T-helper 17 cell (primary cell): ENCODE measurements at places on chromosomes 3 and 15.

- no peak for DNase-seq
Measured at GRCh38 chr3:127172781-127173515, 20.0 kb upstream of the PRR23E start.

DNA sequence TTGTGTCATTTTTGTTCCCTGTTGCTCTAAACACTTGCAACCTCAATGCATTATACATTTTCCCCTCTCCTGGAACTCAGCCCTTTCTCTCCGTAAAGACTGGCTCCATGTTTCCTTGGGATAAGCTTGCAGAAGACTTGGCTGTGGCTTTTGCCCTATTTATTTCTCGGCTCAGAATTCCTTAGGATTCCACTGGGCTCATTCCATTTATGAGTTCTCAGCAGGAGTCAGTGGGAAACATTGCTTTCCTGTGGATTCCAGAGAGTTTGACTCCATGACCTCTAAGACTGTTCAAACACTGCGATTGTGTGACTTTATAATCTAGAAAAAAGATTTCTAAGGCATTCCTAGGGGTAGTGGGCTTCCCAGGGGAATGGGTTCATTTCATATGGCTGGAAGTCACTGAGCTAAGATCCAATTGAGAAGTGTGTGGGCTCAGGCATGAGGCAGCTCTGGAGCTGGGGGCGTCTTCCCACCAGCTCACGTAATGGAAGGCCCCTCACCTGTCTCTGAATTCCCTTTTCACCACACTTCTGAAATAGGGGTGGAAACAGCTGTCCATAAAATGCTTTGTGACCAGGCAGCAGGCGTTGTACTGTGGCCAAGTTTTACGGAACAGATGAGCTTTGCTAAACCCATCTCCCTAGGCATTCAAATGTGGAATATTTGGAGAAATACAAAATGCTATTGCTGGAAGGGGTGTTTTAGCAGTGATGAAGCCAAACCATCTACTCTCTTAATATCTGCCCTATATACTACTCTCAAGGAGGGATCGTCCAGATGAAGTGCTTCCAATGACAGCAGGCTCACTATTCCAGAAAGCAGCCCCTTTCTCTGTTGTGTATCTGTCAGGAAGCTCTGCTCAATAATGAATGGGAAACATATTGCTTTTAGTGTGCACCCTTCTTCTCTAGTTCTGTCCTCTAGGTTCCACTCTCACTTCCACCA, 91.8 kb upstream of the BCL6 start:
- DNase-seq: no peak

- DNase-seq: no peak
Measured at GRCh38 chr3:183229178-183229577, 23.9 kb upstream of the B3GNT5 start.

GRCh38 chr3:190249414-190249813, 72.8 kb downstream of the CLDN1 start:
- DNase-seq: no peak

GRCh38 chr3:188417271-188417696, 263.3 kb downstream of the LPP start:
- DNase-seq: no peak

GRCh38 chr3:124396339-124396950, 333.8 kb upstream of the UMPS start:
- DNase-seq: no peak

DNA sequence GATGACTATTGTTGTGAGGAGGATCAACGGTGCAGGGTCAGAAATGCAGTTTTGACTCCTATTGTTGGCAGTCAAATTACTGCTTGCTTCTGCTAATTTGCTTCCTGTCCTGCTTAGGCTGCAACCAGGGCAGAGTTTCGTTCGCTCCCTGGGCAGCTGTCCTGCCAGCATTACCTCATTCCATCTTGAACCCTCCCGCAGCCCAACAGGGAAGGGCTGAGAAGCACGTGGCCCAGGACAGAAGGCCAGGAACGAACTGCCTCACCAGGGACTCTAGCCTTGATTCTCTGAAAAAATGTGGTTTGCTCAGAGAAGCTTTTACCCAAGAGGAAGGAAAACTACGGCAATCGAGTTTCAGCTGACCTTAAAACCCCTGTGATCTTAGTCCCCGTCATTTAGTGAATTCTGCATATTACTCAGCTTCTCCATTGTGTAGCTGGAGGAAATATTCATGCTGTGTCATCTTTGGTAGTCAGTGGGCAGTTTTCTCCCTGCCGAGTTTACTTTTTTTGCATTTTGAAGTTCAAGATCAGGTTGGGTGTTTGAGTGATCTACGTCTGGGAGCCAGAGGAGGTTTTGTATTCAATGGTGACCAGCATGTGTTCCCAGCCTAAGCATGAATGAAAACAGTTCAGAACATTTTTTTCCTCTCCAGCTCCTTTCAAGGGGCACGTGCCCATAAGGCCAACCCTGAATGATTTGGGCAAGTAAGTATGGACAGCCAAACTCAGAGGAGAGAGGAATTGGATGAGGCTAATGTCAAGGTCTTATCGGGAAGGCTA, 23.0 kb downstream of the TLNRD1 start:
- DNase-seq: no peak

- DNase-seq: no peak
Measured at GRCh38 chr15:66706225-66706732, 4.2 kb downstream of the SMAD6 start.

DNA sequence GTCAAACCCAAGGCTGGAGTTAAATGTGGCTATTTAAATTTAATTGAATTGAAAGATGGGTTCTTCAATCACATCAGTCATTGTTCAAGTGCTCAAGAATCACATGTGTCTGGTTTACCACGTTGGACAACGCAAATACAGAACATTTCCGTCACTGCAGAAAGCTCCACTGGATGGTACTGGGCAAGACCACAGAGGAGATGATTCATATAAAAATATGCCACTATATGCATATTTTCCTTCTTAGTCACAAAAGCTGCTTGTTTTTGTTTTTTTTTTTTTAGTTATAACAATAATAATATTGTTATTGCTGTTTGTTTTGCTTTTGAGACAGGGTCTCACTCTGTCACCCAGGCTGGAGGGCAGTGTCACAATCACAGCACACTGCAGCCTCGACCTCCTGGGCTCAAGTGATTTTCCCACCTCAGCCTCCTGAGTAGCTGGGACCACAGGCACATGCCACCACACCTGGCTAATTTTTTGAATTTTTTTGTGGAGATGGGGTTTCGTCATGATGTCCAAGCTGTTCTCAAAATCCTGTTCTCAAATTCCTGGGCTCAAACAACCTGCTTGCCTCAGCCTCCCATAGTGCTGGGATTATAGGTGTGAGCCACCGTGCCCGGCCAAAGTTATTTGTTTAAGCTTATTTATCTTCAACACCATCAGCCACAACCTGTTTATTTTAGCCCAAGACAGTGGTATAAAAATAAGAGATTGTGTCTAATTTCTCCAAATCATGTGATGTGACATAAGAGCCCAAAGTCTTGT, 19.4 kb downstream of the RTP3 start:
- DNase-seq: no peak

DNA sequence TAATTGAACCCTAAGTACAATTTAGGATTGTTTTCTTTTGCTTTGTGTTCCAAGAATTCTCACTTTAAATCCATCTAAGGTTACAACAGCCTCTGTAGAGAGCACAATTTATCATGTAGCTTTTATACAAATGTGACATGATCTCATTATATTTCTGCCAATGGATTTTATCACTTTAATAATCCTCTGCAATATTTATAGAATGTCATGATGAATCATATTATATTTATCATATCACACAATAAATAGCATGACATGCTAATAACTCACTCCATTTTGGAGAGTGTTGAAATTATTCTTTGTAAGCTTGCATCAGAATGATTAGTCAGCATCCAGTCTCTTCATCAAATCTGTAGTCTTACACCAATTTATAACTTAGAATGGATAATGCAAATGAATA, 280.6 kb upstream of the ZNF717 start:
- DNase-seq: no peak

- no peak for DNase-seq
Measured at GRCh38 chr3:108222853-108223565, 785 bp upstream of the IFT57 start.

- DNase-seq: no peak
Measured at GRCh38 chr15:40871749-40872617, 2.1 kb downstream of the RHOV start.

- no peak for DNase-seq
Measured at GRCh38 chr15:90294601-90295269, 29.3 kb downstream of the NGRN start.

DNA sequence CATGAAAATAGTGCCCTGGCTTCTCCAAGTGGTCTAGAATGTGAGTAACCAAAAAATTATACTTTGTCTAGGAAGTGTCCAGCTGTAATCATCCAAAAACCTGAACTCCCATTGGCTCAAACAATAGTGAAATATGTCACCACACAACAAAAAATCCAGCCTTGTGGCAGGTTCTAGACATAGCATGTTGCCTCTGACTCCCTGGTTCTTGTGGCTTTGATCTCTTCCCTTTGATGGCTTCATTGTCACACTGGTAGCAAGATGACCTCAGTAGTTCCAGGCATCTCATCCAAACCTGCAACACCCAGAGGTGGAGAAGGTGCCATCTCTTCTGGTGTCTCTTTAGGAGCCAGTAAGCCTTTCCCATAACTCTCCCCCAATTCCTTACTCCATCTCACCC, 74.7 kb downstream of the CMSS1 start:
- no peak for DNase-seq
